ENCODE measurements at places on chromosomes 7 and 10.
A peak's percentile ranks its signal among the peaks of the same experiment; 100 is the strongest.

GRCh38 chr10:14532473-14533251, 201.9 kb upstream of the FRMD4A start:
- DNase-seq: no peak

DNA sequence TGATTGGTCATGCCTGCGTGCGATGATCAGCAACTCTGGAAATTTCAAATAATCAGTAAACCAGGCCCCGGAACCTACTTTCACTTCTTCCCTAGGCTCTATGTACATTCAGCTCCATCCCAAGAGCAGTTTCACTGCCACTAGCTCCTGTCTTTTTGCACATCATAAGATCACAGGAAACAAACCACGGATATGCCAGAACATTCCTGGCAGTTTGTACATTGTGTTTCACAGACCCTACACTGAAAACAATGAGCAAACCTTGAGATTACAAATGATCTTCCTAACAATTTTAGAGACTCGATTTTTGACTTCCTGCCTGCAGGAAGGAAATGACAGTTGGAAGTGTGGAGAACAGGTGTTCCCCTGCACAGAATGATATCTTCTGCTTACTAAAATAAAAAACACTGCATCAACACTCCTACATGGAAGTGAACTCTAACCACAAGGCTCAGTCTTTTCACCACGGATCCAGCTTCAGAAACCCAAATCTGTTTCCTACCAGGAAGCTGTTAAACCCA, 7.6 kb upstream of the TMEM236 start:
- no peak for DNase-seq

DNA sequence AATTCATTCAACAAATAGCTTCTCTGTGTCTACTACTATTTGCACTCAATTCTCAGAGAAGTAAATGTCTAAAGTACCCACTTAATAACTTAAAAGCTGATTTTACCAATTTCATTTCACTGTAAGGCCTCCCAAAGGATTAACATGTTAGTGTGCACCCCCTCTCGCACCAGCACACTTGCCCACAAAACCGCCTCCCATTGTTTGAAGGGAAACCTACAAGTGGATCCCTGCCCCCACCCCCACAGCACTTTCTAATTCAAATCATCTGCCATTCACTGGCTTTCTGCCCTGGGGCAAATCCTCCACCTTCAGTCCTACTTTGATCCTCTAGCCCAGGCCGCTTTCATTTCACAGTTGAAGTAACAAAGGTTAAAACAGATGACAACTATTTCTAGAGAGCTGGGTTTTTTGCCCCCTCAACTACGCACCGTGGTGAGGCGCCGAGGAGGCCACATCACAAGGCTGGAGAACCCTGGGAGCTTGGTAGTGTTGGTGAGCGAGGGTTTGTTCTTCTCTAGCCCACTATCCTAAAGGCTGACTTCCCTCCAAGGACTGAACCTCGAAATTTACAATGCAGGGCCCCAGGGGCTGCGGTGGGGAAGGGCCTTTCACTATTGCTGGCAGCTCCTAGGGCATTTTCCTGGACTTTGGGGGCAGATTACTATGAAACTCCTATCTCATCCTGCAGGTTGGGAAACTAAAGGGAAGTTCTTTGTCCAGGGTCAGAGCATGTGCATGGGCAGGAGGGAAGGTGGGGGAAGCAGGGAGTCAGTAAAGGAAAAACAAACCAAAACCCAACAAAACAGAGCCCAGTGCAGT, 517.4 kb upstream of the ZMIZ1 start:
- DNase-seq: no peak

DNA sequence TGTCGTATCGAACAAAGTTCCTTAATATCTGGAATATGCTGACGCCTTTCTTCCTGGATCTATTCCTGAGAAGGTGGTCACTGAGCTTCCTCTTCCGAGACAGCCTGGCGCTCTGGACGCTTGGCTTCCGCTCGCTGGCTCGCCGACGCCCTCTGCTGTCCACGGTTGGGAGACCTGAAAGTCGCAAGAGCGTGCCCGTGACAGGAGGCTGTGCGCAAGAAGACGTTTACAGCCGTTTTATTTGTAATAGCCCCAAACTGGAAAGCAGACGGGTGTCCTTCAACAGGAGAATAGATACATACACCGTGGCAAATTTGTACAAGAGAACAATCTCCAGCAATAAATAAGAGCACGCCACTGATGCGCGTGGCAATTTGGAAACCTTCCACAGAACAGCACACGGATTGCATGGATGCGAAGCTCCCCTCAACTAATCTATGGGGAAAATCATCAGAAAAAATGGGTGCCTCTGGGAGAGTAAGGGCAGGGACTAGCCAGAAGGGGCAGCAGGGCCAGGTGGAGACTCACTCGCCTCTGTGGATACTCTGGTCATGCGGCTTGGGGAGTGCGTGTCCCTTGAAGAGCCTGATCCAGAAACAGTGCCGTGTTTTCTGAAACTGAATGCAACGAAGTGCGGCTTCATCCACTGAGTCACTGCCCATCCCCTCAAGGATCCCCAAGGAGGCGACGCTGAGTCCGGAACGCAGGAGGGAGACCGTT, 41.5 kb upstream of the BNIP3 start:
- DNase-seq: peak; percentile 41

DNA sequence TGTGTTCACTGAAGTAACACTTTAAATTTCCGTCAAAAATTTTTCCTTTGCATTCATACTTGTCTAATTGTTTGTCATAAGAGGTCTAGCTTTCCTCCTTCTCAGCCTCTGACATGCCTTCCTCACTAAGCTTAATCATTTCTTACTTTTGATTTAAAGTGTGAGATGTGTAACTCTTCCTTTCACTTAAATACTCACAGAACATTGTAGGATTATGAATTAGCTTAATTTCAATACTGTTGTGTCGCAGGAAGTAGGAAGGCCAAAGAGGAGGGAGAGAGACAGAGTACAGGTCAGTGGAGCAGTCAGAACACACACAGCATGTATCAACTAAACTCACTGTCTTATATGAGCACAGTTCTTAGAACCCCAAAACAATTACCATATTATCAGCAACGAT, 99.0 kb downstream of the SRPK2 start:
- no peak for DNase-seq

DNA sequence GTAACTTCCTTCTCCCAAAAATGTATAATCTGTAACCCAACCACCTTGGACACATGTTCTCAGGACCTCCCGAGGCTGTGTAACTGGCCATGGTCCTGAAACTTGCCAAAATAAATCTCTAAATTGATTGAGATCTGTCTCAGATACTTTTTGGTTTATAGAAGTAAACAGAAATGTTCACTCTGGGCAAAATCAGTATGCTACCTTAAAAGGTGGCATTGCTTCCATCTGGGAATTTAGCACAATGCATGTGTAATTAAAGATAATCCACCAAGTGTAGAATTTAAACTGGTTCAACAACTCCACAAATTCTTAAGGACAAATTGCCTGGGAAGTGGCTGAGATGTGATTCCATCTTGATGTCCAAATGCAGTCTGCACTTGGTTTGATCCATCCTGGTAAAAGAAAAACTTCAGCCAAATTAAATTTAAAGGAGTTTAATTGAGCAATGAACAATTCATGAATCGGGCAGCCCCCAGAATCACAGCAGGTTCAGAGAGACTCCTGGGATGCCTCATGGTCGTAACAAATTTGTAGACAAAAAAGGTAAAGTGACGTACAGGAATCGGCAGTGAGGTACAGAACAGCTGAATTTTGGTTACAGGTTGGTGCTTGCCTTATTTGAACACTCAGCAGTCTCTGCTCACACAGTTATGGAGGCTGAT, 102.6 kb upstream of the PFKP start:
- no peak for DNase-seq

DNA sequence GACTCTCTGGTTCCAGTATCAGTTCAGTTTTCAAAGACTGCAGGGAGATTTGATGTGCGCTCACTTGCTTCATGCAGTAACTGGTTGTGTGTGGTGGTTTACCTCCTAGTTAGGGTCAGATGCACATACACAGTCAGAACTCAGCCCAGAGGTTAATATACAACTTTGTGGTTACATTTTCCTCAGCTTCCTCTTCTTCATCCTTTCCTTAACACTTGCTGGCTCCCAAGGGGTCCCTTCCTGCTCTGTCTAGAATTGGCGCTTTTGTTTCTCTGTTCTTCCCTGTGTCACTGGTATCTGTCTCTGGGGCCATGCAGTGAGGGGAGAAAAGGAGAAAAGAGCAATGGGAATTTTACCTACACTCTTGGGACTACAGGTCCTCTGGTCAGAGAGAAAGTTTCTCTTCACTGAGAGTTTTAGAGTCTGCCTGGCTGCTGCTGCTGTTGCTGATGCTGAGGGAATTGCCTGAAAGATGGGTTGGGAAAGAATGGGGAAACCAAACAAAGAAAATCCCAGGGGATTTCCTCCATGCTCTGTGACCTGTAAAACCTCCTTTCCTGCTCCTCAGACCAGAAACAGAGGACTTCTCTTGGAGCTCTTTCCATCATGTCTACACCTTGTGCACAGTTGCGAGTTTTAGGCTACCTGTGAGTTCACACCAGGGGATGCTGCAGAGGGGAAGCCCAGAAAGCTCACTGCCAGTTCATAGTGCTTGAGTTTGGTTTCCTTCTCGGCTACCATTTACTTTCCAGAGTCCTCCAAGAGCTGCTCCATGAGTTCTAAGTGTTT, 74.6 kb downstream of the WDFY4 start:
- DNase-seq: no peak

DNA sequence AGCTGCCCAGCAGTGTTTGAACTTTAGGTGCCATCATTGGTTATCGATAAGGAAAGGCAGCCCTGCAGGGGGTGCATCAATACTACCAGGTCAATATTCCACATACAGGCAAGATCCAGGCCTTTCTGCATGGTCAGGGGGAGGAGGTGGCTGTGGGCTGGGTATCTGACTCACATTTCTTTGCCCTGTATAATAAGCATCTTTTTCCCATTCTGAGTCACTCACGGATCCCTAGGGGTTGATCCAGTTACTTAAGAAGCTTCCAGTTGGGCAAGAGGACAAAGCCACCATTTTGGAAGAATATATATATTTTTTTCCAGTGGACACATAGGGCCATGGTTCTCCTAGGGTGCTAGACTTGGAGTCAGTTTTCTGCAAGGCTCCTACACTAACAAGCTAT, 114.2 kb upstream of the HABP2 start:
- DNase-seq: no peak

GRCh38 chr10:3010816-3011460, 56.4 kb upstream of the PFKP start:
- DNase-seq: no peak

- peak; percentile 48 for DNase-seq
Observed at GRCh38 chr7:24572997-24573553, at the start of gene PALS2. Gene PALS2, plus strand, starts transcription at chr7:24573452. Its CDS starts 50,216 bp downstream, at chr7:24623668.

DNA sequence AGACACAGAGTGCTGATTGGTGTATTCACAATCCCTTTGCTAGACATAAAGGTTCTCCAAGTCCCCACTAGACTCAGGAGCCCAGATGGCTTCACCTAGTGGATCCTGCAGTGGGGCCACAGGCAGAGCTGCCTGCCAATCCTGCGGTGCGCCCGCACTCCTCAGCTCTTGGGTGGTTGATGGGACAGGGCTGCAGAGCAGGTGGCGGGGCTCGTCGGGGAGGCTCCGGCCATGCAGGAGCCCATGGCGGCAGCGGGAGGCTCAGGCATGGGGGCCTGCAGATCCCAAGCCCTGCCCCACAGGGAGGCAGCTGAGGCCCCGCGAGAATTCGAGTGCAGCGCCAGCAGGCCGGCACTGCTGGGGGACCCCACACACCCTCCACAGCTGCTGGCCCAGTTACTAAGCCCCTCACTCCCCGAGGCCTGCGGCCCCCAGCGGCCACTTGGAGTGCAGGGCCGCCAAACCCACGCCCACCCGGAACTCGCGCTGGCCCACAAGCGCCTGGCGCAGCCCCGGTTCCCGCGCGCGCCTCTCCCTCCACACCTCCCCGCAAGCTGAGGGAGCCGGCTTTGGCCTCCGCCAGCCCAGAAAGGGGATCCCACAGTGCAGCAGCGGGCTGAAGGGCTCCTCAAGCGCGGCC, 7.7 kb upstream of the BET1 start:
- no peak for DNase-seq

GRCh38 chr7:27548304-27548703, 114.4 kb downstream of the HIBADH start:
- DNase-seq: no peak

DNA sequence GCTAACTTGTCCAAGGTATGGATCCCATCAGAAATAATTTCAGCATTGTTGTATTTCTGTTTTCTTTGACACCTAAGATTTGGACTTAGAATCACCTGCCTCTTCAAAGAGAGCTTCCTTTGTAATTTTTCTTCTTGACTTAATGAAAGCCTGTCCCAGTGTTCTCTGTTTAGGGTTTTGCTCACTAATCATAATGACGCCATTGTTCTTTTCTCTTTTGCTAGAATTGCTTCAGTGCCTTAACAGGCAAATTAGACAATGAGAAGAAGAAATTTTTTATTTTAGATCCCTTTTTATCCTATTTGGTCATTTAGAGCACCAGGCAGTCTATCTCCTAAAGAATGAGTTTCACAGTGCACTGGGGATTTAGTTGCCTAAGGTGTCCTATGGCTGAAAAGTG, 128.5 kb downstream of the SND1 start:
- no peak for DNase-seq

GRCh38 chr7:66664590-66665293, 36.1 kb downstream of the KCTD7 start:
- DNase-seq: no peak

DNA sequence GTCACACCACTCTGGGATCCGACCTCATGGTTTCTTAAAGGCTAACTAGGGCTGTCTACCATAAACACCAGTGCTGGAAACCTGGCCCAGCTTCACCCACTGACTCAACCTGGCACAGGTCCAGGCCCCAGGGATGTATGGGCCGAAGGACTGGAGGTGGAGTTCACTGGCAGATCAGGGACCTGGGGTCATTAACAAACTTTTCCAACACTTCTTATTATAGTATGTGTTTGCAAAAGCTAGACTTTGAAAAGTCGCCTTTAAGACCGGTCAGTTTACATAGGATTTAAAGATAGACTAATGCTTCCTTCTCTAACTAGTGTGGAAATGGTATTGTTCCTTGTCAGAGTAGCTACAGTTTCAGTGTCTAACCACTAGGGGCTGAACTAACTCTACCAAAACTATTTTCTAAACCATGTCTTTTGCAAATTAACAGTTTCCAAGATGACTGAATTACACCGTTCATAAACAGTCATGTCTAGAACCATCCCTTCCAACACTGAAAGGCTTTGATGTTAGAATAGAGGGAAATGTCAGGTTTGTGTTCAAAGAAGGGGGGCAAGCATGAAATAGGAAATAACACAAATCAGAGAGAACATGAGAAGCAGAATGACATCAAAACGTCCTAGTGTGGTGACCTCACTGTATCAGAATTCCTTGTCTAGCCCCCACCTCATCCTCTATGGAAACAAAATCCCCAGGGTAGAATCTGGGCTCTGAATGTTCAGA, 29.7 kb downstream of the STN1 start:
- peak; percentile 89 for DNase-seq

DNA sequence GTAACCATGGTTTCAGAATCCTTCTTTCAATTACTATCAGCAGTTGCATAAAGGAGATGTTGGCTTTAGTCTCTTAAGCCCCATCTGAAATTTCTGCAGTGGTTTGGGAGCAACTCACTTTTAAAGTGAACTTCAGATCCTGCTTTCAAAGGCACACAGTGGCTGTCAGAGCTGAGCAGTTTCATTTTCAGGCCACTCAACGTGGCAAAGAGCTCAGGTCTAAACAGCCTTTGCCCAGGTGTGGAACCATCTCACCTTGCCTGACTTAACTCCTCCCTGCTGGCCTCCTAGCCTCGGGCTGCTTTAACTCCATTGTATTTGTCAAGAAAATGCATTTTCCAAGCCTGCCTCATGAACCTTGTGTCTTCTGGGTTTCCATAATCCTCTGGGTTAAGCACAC, 197.5 kb upstream of the KMT2E start:
- DNase-seq: no peak

GRCh38 chr7:103690242-103690974, 244.4 kb upstream of the SLC26A5 start:
- DNase-seq: no peak

- DNase-seq: peak; percentile 45
Observed at GRCh38 chr7:75054744-75055143, 18.9 kb downstream of the RCC1L start.
